Activated T-helper 1 cell treated with anti-CD3 and anti-CD28 coated beads, Interleukin-2, amount 50 U/mL, for 16 hours (primary cell): ENCODE measurements at places on chromosomes 2 and 18.

GRCh38 chr2:205629091-205629776, 53.1 kb upstream of the NRP2 start:
- DNase-seq: no peak

GRCh38 chr2:7022492-7023385, 105.5 kb downstream of the RNF144A start:
- no peak for DNase-seq

- no peak for DNase-seq
Measured at GRCh38 chr2:239570216-239570925, 169.6 kb upstream of the HDAC4 start.

DNA sequence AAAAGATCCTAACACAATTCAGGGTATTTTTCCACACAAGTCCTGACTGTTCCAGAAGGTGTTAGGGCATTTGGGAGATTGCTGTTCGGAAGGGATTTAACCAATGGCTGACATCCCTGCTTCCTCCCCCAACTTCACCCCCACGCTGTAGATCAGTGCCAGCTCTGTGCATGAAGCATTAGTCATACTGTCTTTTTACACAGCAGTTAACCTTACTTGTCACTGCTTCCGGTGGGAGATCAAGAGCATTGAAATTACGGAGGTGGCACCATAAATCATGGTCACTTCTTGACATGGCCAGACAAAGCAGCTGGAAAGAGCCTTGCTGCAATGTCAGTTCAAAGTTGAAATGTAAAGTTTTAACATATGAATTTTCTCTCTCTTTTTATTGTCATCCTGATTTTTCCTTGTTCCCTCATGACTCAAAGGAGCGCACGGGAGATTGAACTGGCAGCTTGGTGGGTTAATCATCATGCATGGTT, 70.2 kb downstream of the HRH4 start:
- no peak for DNase-seq

DNA sequence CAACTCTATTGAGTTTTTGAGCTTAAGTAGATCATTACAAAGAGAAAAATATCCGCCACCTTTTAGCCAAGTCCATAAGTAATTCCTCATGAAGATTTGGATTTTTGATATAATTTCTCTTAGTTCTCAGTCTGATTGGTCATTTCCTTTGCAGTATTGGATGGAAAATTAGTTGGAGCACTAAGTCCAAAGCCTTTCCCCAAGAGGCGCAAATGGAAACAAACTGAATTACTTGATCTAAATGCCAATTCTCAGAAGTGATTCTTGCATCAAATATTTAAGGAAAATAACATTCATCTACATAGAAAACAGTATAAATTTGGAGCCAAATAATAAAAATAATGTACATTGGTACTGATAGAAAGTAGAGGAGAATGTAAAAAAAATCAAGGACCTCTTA, 115.6 kb downstream of the CACNB4 start:
- DNase-seq: no peak

GRCh38 chr2:152541712-152542111, 175.5 kb downstream of the PRPF40A start:
- no peak for DNase-seq

GRCh38 chr2:162327806-162328205, 9.3 kb upstream of the IFIH1 start:
- DNase-seq: no peak

DNA sequence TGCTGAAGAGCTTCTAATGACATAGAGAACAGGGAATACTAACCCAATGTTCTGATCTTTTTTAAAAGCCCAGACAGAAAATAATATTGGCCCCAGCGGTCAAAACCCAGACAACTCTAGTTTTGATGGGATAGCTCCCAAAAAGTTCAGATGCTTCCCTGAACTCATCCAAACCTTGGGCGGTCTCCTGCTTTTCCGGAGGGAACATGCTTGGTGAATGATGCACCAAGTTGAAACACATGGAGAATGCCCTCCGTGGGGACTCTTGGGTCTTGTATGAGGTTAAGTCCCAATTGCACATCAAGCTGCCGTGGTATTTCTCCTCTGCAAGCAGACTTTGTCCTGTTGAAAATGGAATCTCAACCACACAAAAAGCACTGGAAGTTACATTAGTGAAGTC, 120.7 kb upstream of the CTAGE1 start:
- DNase-seq: no peak

GRCh38 chr18:111306-112014, 46.9 kb upstream of the USP14 start:
- DNase-seq: peak; percentile 54

- DNase-seq: no peak
Measured at GRCh38 chr2:15817748-15818147, 122.6 kb upstream of the MYCN start.

DNA sequence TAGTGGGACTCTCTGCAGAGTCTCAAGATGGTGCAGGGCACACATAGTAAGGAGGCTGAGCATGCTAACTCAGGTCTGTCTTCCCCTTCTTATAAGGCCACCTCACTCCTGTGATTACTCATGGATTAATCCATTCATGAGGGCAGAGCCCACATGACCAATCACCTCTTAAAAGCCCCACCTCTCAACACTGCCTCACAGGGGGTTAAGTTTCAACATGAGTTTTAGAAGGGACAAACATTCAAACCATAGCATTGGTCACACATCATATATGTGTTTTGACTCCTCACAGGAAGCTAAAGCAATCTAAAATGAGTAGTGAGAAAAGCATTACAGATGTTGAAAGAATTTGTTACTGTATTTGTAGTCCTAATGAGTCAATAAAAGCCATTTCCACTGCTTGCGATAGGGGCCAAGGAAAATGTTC, 57.5 kb downstream of the DTNA start:
- no peak for DNase-seq

DNA sequence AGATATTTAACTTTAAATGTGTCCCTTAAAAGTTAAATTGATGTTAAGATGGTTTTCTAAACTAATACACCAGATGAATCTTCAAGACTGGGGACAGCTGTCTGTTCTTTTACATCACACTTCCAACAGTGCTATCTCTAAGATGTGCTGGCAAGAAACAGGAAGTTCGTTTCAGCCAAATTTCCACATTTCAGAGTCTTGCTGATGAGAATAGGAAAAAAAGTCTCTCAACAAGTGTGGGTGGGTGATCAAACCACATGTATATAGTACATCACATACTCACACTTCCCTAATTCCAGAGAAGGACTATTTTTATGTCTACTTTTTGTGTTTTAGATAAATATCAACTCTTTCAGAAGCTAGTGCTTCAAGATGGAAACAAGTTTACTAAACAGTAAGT, 1712.8 kb upstream of the TMEFF2 start:
- DNase-seq: no peak

GRCh38 chr2:39525636-39526412, 88.7 kb upstream of the MAP4K3 start:
- DNase-seq: no peak

GRCh38 chr2:54212456-54212855, 43.6 kb downstream of the TSPYL6 start:
- DNase-seq: no peak

GRCh38 chr2:242038928-242039341, 169.4 kb downstream of the RTP5 start:
- no peak for DNase-seq

GRCh38 chr2:181886192-181886591, 5.3 kb upstream of the ITPRID2 start:
- DNase-seq: no peak

DNA sequence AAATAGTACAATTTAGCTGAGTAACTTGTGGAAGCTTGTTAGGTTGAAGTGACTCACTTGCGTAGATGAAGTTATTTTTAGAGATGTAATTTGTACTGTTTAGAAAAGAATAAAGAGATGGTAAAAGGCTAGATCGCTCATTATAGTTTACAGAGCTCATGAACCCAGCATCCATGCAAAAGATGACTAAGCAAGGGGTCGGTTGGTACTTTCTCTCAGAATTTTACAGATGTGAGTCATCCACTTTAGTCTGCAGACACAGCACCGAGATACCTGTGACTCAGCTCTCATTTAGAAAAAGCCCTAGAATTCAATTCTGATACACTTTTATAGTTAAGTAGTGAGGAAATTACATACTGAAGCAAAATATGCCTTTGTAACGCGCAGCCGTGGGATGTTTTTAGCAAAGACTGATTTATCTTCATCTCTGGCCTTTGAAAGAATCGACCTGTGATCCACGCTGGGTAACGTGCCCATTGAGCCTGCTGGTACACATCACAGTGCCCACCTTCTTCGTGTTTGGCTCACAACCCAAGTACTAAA, 116.5 kb upstream of the FOSL2 start:
- DNase-seq: no peak

DNA sequence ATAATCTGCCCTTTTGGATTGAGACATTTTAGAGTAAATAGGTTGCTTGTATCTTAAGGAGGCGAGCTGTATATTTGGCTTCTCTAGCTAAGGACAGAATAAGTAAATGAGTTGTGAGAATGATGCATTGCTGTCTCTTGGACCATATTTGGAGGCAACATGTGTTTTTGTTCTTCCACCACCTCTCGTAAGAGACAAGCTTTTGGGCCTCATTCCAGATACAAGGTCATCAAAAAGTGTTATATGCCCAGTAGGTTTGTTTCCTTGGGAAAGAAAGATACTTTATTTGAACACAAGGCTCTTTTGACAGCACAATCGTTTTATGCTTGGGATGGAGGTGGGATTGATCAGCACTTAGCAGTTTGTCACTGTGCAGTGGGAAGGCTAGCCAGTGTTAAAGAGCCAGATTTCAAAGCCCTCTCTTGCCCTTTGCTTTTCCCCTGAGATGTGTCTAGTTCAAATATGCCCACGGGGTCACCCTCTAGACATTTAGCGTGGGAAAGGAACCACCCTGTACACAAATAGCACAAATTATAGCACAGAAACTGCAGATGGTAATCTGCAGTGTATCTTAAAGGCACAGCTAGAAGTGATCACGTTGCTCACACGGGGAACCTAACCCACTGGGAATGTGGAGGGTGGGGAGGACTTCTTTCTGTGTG, 131.3 kb downstream of the MAP4K4 start:
- DNase-seq: no peak

DNA sequence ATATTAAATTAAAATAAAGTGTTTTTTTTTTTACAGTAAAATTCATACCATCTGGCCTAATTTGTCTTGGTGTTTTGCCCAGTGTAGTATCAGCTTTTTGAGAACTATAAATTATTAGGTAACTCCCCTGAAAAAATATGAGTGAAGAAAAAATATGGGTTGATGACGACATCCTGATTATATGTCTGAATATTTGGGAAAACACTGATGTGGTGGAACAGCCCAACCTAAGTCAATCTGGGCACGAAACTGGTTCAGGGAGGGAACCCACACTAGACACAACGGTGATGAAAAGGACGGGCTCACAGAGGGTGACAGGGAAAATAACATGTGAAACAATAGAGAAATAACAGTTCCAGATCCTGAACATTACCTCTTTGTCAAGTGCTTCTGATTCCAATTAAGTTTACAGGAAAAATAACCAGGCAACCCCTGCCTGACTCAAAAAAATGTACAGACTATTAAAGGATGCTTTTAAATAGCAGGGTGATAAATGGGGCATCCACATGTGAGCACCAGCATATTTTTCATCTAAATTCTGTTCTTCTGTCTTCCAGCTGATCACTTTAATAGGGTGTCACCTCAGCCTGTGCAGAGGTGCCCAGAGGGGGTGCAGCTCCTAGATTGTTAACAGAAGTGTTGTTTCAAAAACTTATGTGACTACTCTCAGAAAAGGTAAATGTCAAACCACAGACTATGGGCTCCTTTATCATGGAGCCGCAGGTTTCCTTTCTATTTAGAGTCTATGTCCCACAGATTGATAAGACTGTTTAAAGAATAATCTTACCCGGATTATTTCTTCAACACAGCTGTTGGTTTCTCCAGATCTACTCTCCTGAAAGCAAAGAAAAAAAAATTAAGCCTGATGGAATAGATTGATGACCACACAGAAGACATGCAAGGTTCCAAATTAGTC, 305.4 kb downstream of the AFF3 start:
- no peak for DNase-seq

GRCh38 chr2:182907081-182907830, 40.8 kb upstream of the FRZB start:
- DNase-seq: no peak

GRCh38 chr2:29528891-29529520, 392.4 kb downstream of the ALK start:
- no peak for DNase-seq

DNA sequence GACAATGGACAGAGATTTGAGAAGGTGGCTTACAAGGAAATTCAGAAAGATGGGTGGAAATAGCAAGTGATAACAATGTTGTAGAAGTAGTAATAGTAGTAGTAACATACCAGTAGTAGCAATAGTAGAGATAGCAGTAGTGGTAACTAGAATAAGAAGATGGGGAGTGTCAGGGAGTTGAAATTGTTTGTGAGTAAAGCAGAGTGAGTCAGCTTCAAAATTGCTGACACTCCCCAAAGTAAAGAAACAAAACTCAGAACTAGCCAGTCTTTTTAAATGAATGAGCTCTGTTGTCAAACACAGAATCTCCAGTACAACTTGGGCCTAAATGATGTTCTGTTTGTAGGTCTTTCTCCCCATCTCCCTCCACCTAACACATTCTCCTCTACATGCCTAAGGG, 1040.9 kb downstream of the CBLN2 start:
- no peak for DNase-seq

DNA sequence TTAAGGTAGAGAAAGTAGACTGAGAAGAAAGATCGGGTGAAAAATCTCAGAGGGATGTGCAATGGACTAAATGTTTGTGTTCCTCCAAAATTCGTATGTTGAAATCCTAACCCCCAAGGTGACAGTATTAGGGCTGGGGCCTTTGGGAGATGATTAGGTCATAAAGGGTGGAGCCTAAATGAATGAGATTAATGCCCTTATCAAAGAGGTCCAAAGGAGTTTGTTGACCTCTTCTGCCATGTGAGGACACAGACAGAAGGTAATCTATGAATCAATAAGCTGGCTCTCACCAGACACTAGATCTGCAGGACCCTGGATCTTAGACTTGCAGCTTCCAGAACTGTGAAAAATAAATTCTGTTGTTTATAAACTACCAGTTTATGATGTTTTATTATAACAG, 2.7 kb upstream of the NMI start:
- DNase-seq: no peak

- DNase-seq: no peak
Measured at GRCh38 chr2:199316851-199317250, 140.9 kb downstream of the SATB2 start.

DNA sequence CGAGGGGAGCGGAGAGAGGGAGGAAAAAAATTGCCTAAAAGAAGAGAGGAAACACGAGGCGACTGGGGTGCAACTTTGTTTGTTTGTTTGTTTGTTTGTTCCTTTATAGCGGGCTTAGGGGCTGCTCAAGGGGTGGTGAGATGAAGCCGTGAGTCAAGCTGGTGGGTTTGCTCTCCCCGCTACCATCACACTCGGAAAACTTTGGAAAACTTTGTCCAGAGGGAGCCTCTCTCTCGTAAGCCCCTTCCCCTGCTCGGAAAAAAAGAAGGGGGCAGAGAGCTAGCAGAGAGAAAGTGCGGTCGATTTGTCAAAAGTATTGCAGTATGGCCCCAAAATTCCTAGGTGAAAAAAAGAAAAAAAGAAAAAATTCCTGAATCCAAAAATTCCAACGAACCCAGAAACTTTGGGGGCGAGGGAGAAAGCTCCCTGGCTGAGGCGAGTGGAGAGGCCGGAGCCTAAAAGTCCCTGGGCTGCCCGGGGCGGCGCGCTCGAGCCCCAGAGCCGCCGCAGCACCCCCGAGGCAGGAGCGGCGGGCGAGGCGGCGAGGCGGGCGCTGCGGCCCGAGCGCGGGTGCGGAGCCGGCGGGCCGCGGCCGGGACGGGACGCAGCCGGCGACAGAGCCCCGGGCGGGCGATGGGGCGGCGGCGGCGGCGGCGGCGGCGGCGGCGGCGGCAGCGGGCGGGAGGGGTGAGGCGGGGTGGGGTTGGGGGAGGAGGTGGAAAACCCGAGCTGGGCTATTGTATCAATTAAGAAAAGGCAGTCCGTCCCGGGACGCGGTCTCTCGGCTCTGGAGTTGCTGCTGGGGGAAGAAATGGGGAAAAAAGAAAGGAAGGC, 558 bp upstream of the CYP26B1 start:
- no peak for DNase-seq
